Neural crest cell (in vitro differentiated cells): ENCODE measurements at places on chromosomes 4 and X.

DNA sequence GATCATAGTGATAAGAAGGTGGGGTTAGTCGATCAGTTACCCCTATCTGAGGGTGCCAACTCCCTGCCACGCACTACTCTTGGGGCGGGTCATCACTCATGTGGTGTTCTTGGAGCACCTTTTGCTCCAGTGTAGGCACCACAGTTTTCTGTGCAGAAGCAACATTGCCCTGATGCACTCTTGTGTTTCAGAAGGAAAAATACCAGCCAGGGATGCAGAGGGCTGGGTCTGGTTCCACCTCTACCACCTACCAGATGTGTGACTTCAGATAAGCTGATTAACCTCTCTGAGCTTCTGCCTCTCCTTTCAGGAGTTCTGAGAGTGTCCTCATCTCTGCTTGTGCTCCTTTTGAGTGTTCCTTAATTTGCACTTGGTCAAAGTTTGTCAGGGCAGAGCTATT, 29.9 kb upstream of the PROM1 start:
- no peak for DNase-seq

DNA sequence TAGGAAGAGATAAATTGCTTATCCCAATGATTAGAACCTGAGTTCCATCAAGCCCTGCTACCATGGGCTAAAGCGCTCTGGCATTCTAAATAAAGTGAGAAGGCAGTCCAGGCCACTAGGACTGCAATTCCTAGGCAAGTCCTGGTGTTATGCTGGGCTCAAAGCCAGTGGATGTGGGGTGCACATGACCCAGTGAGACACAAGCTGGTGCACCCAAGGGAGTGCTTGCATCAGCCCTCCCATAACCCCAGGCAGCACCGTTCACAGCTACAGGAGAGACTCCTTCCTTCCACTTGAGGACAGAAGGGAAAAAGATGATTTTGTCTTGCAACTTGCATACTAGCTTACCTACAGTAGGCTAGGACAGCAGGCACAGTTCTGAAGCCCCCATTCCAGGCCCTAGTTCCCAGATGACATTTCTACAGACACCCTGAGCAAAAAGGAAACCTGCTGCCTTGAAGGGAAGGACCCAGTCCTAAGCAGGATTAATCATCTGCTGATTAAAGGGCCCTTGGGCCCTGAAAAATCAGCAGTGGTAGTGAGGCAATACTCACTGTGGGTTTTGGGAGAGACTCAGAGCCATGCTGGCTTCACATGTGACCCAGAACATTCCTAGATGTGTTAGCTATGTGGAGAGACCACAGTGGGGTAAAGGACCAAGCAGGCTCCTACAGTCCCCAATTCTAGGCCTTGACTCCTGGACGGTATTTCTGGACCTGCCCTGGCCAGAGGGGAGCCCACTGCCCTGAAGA, 77.8 kb downstream of the KLHL13 start:
- DNase-seq: no peak

- DNase-seq: no peak
These were observed 26.0 kb downstream of the FAM53A start for GRCh38 chr4:1658146-1658545.

DNA sequence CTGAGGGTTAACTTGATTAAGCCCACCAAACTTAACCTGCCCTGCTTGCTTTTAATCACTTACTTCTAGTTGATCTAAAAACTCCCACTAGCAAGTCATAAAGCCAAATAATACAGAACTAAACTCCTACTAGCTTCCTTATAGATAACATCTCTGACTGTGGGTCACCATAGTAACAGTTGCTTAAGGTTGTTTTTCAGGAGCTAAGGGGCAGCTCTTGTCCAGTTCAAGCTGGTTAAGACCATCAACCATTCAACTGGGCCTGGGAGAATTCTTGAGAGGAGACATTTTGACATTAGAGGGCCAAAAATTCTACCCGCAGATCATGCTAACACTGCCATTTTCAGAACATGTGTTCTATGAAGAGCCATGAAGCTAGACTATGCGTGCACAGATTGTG, 67.0 kb downstream of the UCHL1 start:
- no peak for DNase-seq

GRCh38 chr4:6362896-6363295, 93.2 kb downstream of the WFS1 start:
- DNase-seq: peak; percentile 68

DNA sequence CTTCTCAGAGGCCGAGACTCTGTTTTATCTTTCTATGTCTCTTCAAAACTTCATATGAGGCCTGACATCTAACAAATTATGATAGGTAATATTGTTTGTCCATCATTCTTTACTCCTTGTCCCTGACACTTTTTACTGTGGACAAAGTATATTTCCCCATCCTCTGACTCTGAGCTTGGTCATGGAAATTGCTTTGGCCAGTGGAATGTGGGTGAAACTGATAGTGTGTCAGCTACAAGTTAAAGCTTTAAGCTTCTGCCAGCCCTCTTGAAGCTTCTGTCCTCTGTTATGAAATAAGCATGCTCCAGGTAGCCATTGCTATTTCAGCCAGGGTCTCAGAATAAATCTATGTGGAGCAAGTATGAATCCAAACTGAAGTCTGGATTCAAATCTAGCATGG, 604.6 kb downstream of the BCOR start:
- DNase-seq: no peak

- no peak for DNase-seq
These were observed 248.6 kb upstream of the ETNPPL start for GRCh38 chr4:109011241-109012026.

DNA sequence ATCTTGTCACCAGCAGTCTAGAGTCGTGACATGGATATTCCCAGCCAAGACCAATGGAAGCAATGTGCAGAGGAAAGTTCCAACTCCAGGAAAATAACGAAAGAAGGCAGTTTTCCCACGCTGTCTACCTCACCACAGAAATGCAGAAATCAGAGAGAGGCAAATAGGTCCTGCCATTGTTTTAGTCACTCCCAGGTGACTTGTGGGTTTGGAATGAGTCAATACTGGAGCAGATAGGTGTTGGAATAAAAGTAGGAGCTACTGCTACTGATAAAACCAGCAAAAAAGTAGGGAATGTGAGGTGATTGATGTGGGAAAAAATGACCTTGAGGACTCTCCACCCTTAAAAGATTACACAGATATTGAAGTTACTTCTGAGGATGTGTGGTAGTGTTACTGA, 72.8 kb upstream of the RAI2 start:
- DNase-seq: no peak

DNA sequence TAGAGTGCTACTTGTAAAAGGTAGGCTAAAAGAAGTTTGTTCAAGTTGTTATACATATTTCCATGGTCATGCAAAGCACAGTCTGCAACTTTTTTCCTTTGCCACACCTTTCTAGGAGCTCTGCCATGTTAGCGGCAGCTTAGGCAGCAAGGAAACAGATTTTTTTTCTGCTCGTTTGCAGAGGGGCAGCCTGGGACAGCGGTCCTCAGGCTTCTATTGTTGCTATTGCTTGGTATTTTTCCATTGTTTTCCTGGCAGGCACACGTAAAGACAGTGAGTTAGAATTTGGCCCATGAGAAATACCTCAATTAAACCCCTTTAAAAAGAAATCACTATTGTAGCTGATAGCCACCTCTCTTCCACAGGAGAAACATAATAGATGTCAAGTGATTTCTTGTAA, 391.4 kb downstream of the SH2D1A start:
- no peak for DNase-seq

DNA sequence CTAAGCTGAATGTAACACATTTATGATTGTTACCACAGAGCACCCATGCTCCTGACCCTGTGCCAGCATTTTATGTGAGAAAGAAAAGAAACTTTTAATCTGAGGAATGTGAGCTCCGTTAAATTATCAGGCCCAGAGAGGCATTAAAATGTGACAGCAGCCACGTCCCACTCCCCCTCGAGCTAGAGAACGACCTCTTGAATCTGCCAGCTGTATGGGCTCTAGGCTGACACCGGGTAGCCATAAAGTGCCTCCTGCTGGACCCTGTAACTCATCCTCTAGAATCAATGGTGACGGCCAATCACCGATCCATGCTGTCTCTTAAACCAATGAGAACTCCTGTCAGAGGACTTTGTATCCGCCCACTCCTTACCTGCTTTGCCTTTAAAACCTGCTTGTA, 110.2 kb upstream of the ADRA2C start:
- no peak for DNase-seq

DNA sequence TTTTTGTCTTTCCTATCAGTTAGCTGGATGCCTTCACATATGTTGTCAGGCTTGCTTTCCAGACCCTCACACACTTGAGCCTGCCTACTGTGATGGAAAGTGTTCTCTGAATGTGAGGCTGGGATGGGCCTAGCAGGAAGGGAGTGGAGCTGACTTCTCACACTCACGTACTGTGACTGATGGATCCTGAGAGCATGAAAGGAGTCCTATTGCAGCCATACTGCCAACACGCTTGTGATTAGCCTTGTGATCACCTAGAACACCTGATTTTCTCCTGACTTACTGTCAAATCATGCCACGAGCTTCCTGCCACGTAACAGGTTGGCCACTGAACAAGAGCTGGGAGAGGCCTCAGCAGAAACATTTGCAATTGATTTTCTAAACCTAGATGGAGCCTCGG, 49.9 kb downstream of the ACOX3 start:
- no peak for DNase-seq

DNA sequence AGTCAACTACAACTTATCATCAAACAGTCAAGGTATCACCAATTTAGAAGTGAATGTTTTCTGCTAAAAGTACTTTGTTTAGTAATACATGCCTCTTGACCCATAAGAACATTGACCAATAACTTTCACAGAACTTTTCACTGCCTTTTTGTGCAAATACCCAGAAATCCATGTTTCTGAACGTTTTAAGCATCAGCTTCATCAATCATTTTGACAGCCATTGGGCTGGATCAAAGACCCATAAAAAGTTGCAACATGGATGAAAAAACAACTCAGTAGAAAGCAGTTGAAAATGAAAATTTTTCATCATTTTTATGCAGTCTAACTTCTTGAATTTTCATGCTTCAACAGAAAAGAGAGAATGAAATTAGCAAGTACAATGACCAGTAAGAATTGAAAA, 466.7 kb downstream of the TRAM1L1 start:
- DNase-seq: no peak

DNA sequence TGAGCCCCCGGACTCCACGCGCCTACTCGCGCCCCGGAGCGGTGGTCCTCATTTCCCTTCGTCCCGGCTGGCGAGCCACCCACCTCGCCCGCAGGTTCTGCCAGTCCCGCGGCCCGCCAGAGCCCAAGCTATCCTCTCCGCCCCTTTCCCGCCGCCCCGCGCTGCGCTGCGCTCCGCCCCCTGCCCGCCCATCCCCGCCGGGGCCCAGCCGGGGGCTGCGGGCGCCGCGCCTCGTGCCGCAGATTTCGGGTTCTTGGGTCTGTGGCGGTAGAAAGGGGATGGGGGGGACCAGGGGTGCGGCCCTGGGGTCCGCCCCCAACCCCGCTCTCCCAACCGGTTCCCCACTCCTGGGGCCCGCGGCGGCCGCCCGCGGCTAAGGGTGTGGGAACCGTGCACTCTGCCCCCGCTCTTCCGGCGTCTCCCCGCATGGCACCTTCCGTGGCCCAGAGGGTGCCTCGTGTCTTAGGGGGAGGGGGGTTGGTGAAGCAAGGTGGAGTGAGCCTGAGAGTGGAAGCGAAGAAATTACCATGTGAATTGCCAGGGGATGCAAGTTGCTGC, 650.8 kb upstream of the DIPK2B start:
- peak; percentile 3 for DNase-seq
